ENCODE measurements at places on chromosomes 3 and 15.
A peak's percentile ranks its signal among the peaks of the same experiment; 100 is the strongest.

DNA sequence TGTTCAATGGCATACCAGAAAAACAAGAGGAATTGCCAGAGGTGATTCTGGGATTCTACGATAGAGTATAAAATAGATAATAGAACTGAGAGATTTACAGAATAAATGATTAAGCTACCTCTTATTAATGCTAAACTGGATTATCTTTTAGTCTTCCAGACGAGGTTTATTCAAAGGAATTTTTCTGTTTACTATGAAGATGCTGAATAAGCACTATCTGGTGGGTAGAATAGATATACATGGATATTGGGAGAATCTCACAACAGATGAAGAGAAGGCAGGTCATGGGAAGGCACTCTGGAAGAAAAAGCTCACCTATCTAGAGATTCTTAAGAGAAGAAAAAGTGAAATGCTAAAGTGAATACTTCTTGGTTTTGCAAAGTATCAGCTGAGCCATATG is 11.2 kb downstream of the CIP2A start:
- DNase-seq, result no peak

DNA sequence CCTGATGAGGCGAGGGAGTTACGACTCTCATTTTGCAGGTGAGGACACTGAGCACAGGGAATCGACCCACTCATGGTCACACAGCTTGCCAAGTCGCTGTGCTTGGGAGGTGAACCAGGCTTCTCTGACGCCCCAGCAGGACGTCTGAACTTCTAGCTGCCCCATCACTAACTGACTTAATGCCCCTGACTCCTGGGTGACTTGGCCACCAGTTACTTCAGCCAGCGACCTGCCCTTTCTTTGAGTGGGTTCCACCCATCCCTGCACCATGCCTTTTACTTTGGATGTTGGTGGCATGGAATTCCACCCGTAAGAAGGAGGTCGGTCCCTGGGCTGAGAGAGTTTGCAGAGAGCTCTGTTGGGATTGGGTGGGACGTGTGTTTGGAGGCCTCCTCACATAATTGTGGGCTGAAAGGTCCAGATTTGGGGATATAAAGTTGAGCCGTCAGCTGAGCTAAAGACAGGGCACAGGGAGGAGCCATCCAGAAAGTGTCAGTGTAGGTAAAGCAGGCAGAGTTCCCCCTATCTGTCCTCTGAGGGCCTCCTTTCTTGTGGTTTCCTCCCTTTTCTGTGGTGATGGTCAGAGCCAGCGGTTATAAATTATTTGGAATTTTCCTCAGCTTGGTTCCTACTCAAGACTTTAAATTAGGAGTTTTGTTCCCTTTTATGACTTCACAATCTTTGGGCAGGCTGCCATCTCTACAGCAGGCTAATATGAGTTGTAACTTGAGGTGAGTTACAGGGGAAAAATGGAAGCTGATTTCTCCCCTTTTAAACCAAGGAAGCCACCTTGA is 55.0 kb downstream of the FLNB start:
- DNase-seq, result peak; percentile 80

DNA sequence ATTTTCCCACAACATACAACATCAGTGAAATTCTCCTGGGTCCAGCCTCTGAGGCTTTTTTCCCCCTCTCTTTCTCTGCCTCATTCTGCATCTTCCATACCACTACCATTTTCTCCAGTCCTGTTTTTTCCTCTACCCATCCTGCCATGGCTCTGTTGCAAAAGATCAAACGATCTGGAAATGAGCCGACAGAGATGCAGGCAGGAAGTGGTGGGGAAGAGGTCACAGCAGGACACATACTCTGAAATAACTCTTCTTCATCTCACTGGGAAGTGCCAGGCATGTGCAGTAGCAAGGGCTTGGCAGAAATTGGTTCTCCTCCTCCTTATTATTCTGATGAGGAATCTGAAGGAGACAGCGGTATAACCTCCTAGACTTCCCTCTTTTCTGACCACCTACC is 114.3 kb downstream of the CORO2B start:
- peak; percentile 62 for DNase-seq

DNA sequence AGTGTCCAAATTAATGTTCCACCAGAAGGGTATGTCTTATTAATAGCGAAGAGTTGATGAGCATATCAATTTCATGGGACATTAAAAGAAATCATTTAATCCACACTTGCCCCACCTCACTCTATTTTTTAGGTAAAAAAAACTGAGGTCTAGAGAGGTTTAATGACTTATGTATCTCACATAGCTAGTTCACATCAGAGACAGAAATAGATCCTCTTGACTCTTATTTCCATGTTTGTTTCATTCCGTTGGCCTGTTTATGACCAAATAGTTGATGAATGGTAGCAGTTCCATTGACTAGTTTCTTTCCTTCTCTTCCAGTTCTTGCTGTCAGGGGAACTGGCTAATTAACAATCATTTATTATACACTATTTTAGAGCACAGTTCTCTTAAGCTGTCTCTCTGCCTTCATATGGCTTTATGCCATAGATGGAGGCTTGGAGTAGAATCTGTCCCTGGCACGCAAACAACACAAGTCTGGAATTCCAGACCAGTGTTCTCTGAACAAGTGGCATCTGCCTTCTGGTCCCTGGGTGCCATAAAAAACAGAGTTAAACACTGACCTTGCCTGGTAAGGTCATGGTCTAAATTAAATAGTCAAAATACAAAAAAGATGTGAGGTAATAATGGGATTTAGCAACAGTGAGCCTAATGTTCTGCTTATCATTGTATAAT is 220.0 kb upstream of the CGNL1 start:
- DNase-seq, result no peak

DNA sequence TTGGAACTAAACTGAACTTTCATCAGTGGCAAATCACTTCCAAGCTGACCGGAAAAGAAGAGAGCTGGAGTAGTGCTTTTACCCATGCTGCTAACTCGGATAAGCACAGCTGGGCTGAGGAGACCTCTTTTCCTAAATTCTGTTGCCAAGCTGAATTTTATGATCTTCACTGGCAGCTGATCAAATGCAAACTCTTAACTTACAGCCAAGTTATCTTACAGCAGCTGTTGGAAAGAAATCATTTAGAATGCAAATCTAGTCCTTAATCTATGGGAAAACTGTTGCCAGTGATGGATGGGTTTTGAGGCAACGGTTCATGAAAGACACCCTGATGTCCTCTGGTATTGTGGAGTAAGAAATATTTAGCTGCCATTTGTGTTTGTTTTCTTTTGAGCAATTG is 216.5 kb downstream of the ZNF385D start:
- DNase-seq, result no peak

GRCh38 chr3:159548675-159549335 is 439.8 kb upstream of the IL12A start:
- no peak for DNase-seq

DNA sequence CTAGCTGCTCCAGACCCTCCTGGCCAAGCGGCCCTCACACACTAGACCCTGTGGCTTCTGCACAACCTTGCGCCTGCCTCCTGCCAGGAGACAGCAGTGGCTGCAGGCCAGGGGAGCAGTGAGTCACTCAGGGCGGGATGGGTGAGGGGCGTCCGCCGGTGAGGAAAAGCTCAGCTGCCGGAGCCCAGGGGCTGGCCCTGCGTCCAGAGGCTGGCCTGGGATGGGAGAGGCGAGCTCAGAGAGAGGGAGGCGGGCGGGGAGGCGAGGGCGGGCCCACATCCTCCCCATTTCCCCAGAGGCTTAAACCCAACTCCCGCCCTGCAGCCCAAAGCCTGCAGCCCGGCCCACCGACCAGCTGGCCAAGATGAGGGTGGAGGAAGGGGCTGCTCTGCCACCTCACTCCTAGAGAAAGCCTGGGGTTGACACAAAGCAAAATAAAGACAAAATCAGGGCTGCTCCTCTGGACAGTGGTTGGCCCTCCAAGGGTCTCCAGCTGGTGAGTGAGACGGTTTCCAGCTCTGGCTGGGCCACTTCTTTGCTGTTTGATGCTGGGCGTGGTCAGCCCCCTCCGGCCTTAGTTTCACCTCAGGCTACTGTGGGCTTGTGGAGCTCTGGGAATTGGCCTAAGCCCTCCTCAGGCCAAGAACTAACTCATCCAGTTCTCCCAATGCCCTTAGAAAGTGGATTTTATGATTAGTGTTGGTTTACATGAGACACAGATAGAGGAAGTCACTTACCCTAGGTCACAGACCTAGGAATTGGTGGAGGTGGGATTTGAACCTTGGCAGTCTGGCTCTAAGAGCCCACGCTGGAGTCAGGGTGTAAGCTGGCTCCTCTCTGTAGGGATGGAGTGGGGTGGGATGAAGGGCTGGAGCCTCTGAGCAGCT is 50.6 kb downstream of the IQSEC1 start:
- DNase-seq, result no peak

- DNase-seq, result no peak
These were observed 27.5 kb downstream of the RARB start for GRCh38 chr3:25455441-25456132.

DNA sequence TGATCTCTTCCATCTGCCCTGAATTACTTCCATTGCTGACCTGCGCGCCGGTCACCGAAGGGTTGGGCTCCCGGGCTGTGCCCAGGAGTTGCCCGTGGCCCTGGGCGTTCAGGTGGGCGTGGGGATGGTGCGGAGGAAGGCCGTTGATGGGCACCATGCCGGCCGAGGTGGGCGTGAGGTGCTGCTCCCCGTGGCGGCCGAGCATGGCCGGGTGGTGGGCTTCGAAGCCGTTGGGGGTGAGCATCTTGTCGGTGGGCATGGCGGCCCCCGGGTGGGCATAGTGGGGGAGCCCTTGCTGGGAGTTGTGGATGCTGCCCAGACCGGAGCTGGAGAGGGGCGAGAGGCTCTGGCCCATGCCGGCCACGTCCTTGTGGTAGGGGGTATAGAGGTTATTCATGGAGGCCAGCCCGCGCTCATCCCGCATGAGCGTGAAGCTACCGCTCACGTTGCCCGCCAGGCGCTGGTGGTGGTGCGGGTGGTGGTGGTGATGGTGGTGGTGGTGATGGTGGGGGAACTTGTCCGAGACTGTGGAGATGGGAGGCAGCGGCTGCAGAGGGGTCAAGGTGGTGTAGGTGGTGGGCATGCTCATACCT is 1.0 kb downstream of the ONECUT1 start:
- no peak for DNase-seq

- DNase-seq, result no peak
These were observed 117.9 kb downstream of the TLE3 start for GRCh38 chr15:69979783-69980182.

DNA sequence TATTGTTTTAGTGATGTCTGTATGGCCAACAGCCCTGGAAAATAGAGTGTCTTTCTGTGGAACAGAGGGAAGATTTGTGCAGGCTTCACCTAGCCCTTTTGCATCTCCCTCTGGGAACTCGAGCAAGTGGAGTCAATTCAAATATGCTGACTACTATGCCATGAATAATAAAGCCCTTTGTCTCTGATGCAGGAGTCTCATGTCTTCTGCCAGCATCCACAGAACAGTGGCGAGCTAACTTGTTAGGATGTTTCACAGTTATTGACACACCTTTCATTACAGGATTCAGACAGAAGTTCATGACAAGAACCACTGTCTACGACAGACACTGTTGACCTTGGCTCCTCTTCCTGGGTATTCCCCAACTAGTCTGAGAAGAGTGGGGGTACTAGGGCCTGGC is 15.6 kb upstream of the CCDC54 start:
- no peak for DNase-seq
